Left ventricle myocardium superior (tissue), 1 donor: ENCODE measurements at places on chromosomes 2 and 18. TPM values are rescaled to one million over a fixed set of nuclear protein-coding genes. Genes with fewer than 3 reads are reported as not detected.

DNA sequence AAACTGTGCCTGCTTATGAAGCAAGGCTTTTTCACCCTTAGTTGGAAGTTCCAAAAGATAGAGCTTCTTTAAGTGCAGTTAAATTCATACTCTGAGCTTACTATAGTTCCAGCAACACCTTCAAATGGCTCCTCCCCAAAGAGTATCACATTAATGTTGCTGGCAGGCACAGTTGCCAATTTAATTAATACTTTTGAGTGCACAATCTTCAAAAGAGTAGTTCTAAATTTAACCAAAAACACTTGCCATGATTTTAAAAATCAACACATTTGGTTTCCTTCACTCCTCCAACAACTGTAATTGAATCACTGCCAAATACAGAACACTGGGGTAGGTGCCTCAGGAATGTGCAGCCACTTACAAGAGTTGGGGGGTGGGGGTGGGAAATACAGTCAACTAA lies 150.6 kb upstream of the UBE2E3 start:
- DNase-seq, result no peak

- DNase-seq, result no peak
These were observed 4.2 kb downstream of the SEMA4C start for GRCh38 chr2:96865654-96866053.

DNA sequence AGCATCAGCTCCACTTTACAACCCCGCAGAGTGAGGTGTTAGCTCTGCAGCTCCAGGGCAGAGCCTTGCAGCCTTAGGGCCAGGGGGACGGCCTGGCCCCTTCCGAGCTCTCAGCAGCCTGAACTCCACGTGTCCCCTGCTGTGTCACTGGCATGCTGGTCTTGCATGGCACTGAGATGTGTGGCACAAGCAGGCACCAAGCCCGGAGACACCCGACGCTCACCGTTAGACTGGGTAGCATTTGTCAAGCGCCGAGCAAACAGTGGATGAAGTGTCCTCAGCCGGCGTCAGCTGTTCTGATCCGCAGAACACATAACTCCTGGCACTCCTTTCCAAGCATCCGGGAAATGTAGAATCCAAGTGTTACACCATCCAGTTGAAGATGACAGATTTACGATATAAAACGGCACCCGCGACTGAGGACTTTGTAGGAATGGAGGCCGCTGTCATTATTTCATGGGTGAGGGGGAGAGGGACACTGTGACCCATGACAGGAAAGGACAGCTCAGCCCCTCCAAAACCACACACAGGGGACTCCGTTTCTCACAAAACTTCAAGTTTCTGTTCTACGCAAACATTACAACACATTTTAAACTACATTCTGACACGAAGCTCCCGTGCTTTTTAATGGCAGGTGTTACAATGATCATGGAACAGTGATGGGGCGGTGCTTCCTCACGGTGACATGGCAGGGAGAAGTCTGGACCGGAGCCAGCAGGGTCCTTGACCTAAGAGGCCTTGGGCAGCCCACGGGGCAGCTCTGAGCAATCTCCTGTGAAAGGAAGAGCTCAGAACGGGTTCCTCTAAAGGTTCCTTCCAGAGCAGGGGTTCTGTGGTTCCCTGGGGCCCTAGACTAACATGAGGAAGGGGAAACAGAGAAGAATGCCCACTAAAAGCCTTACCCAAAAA lies 89.4 kb downstream of the HDAC4 start:
- DNase-seq, result peak; percentile 59

DNA sequence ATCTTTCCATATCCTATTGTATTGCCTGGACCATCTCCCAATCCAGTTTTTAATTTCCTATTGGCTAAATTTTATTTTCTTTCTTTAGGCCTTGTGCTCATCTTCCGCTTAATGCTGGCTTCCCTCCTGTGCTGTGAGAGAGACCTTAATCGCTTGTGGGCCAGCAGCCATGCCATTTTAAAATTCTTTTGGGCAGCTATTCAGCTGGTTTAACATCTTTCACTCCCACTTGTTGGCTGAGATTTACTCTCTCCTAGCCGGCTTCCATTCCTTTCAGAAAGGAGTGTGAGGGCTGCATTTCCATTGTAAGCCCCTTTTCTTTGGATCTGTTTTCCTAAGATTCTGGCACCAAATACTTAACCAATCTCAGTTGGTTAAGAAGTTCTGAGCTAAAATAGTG lies 140.9 kb upstream of the RASGRP3 start:
- DNase-seq, result no peak

GRCh38 chr2:108450863-108451262 lies 1.9 kb downstream of the GCC2 start:
- no peak for DNase-seq

DNA sequence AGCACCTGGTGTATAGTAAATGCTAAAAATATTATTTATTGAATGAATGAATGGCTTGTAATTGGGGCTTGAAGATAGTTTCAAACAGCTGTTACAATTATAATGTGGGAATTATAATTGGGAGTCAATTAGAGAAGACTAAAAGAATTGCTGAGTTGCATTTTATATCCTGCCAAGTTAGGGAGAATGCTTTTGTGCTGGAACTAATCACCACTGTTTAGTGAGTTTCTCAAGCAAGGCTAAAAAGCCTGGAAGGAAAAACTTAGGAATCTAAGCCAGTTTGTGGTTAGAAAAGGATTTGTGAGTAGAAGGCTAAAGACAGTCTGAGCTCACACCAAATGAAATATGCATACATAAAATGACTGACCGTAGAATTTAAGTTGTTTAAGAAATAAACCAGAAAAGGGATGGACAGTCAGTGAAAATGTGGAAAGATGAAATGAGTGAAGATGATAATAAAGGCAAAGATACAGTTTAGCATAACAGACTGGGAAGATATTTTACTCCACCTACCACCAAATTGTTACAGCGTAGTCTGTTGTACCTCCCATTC lies 647.7 kb upstream of the FSHR start:
- no peak for DNase-seq

DNA sequence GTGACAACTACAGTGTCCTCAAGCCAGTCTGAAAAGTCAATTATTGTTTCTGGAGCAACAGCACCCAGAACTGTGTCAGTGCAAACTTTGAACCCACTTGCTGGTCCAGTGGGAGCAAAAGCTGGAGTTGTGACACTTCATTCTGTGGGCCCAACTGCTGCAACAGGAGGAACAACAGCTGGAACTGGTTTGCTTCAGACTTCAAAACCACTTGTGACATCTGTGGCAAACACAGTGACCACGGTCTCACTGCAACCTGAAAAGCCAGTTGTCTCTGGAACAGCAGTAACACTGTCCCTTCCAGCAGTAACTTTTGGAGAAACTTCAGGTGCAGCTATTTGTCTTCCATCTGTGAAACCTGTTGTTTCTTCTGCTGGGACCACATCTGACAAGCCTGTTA lies 59.8 kb downstream of the TAF4B start:
- DNase-seq, result no peak

DNA sequence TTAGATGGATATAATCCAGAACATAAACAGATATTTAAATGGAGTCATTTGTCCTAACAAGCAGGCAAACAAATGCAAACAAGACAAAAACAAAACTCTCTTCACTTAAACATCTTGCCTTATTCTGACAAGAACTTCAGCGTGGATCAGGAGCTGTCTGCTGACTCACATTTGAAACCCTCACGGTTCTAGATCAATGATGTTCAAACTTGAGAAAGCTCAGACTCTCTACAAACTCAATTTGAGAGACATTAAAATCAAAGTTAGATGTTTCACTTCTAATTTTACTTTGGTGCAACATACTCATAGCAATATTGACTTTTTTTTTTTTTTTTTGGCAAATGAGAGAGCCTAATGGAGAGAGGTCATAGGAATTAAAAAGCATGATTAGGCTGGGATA lies 362.8 kb upstream of the SLC14A2 start:
- DNase-seq, result no peak

GRCh38 chr2:222750533-222750932 lies 79.1 kb downstream of the MOGAT1 start:
- no peak for DNase-seq

DNA sequence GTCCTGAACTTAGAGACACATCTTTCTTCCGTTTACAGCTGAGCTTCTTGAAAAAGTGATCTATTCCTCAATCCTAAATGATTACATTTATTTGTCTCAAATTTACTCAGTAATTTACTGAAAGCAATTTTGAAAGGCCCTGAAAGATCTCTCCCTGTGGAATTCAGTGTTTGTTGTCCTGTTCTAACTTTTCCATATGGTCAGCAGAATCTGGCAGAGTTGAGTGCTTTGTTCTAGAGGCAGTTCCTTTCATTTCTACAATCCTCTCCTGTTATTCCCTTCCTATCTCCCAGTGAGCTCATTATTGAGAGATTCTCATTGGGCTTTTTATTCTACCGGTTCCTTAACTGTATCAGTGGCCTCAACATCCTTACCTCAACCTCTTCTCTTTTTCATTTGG lies 36.5 kb upstream of the REG3G start:
- DNase-seq, result no peak

- DNase-seq, result no peak
These were observed 54.7 kb downstream of the UGGT1 start for GRCh38 chr2:128145651-128146050.

- DNase-seq, result no peak
These were observed 134.7 kb downstream of the UBR3 start for GRCh38 chr2:169961911-169962310.

GRCh38 chr2:230503798-230504197 lies 87.8 kb downstream of the SP100 start:
- DNase-seq, result no peak

GRCh38 chr2:229153951-229154350 lies 117.1 kb downstream of the PID1 start:
- DNase-seq, result no peak

GRCh38 chr18:28003451-28003850 lies 173.5 kb downstream of the CDH2 start:
- DNase-seq, result no peak

GRCh38 chr2:239093542-239093941 lies 245.7 kb downstream of the TWIST2 start:
- DNase-seq, result no peak

GRCh38 chr2:185875136-185875931 lies 136.7 kb downstream of the FSIP2 start:
- no peak for DNase-seq

GRCh38 chr2:28434600-28434989 lies 41.9 kb downstream of the FOSL2 start:
- DNase-seq, result no peak

GRCh38 chr2:224946895-224947294 lies 95.4 kb downstream of the DOCK10 start:
- no peak for DNase-seq

GRCh38 chr2:63035660-63036059 lies 15.0 kb upstream of the OTX1 start:
- no peak for DNase-seq

GRCh38 chr2:143255899-143256298 lies 126.7 kb downstream of the ARHGAP15 start:
- no peak for DNase-seq

- no peak for DNase-seq
These were observed 134.9 kb upstream of the NDUFV2 start for GRCh38 chr18:8967573-8967972.

- DNase-seq, result no peak
These were observed 37.8 kb upstream of the EFEMP1 start for GRCh38 chr2:55961318-55961911.

GRCh38 chr2:205722283-205722918 lies 40.1 kb downstream of the NRP2 start:
- DNase-seq, result no peak

- DNase-seq, result no peak
These were observed 347.0 kb downstream of the ZNF804A start for GRCh38 chr2:184945326-184945725.

- no peak for DNase-seq
These were observed 179.9 kb downstream of the PTH2R start for GRCh38 chr2:208586516-208586915.

DNA sequence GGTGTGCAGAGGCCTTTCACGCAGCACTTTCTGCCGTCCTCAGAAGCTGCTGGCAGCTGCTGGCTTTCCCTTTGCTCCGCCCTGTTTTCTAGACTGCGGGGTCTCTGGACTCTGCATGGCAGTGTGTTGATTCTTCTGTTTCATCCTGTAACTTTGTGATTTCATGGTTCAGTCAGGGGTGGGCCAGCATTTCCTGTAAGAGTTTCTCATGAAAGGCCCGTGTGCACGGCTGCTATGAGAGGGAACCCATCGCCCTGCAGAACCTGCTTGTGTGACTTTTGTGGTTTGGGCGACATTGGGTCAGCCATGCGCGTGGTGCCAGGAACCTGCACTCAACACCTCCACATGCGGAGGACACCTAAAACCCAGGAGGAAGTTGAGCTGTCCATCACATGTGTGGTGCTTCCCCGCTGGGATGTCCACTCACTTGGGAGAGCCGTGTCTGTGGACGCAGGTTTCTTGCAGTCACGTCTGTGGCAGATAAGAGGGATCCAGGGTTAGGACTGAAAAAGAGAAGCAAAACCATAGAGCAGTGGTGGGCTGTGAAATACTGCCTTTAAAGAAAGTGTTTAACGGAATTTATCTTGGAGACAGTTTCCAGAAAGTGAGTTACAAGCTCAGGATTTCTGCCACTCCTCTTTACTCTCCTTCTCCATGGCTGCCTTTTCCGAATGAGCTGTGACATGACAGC lies 167.3 kb upstream of the ALKAL2 start:
- no peak for DNase-seq

DNA sequence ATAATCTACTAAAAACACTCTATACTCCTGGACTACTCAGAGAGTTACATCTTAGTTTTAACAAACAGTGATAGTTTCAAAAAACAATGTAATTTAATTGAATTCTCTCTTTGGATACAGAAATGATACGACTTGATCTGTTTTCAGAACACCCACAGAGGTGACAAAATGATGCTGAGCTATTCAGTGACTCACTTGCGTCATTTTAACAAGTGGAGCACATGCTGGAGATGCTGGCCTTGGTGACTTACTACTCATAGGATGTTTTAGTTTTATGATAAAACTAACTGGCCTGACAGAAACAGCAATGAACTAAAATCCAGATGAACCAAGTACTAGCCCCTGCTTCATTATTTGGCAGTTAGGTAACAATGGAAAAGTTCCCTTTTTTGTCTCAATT lies 101.3 kb upstream of the ITGB6 start:
- no peak for DNase-seq

- no peak for DNase-seq
These were observed 7.7 kb upstream of the LIMS2 start for GRCh38 chr2:127683056-127683455.

- DNase-seq, result no peak
These were observed 15.5 kb downstream of the FOSL2 start for GRCh38 chr2:28407976-28408690.

- no peak for DNase-seq
These were observed 105.4 kb upstream of the LMAN1 start for GRCh38 chr18:59464486-59464885.

The SNORC gene
- total RNA-seq, result 1.3 TPM

The CDK5R2 gene
- total RNA-seq, result not detected

The GAREM1 gene
- 20.8 TPM for total RNA-seq

The DRC1 gene
- not detected for total RNA-seq

The PAX3 gene
- total RNA-seq, result not detected

The SERPINB5 gene
- total RNA-seq, result not detected

The PARD6G gene
- 4.0 TPM for total RNA-seq

The WBP1 gene
- total RNA-seq, result 48.0 TPM

The SOWAHC gene
- total RNA-seq, result 2.5 TPM

The DSC2 gene
- 34.1 TPM for total RNA-seq

The POTEC gene
- not detected for total RNA-seq

The FOXI3 gene
- not detected for total RNA-seq

The KCNK3 gene
- total RNA-seq, result 2.8 TPM

The INHA gene
- 1.5 TPM for total RNA-seq
